ENCODE measurements at places on chromosomes 5 and 9.

- no peak for DNase-seq
These were observed 32.2 kb upstream of the TNFAIP8 start for GRCh38 chr5:119323601-119324000.

DNA sequence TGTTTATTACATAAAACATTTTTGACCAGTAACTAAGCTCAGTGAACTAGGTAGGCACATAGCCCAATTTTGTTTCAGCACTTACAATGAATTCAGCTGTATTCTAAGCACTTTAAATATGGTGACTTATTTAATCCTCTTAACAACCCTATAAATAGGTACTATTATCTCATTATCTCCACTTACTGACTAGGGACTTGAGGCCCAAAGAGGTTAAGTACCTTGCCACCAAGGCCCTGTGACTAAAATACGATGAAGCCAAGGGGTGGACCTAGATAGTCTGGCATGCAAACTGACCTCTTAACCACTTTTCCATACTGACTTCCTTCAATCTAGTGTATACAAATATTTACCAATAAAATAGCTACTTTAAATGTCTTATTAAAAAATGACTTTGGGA lies 266.4 kb downstream of the ZNF608 start:
- DNase-seq: no peak

GRCh38 chr5:103428411-103428871 lies 134.1 kb downstream of the NUDT12 start:
- no peak for DNase-seq

- DNase-seq: no peak
These were observed 102.8 kb upstream of the CDKN2B start for GRCh38 chr9:22111954-22112247.

DNA sequence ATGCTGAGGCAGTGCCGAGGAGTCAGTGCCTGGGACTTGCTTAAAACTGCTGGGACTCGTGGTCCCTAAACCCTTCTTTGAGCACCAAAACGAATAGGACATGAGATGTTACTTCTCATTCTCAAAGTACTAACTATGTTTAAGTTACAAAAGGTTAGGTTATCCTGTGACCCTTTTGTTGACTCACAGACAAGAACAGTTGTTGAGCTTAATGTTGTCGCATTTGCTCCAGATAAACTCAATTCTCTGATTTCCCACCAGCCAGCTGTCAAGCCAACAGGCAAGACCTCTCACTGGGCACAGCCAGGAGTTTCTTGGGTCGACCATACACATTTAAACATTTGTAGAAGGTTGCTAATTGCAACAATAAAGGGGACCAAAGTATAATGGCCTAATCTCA lies 249.4 kb downstream of the ADAMTSL1 start:
- DNase-seq: no peak

- DNase-seq: no peak
These were observed 101.7 kb upstream of the FCN2 start for GRCh38 chr9:134778841-134779411.
